ENCODE measurements at places on chromosomes 2 and 18. TPM values are rescaled to one million over a fixed set of nuclear protein-coding genes. Genes with fewer than 3 reads are reported as not detected.
A peak's percentile ranks its signal among the peaks of the same experiment; 100 is the strongest.

DNA sequence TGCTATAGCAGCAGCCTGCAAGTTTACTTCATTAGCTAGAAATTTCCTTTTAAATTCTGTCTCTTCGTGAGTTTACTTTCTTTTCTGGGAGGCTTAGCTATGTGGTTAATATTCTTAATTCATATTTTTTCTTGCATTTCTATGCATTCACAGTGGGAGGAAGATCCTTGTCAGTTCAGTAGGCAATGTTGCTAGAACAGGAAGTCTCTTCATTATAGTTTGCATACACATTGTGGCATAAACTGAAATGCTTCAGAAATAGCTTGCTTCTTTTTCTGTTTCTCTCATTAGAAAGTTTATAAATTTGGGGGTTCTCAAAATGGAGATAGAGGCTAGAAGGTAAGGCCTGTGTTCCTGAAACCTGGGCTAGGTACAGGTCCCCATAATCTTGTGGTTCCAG is 8.1 kb upstream of the ARHGAP15 start:
- DNase-seq: no peak

DNA sequence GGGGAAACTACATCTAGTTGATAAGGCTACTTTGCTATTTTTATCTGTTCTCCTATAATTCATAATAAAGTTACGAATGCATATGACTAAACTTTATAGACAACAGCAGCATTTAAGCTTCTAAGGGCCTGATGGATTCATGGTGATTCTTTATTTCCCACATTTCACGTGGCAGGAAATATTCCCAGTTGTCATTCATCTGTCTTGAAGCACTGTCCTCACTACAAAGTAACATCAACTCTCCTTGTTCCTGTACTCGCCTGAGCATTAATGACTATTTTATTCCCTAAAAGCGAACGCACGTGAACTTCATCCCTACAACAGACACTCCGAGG is 2.6 kb downstream of the SATB2 start:
- no peak for DNase-seq

GRCh38 chr2:109138449-109138848 is 9.4 kb downstream of the SH3RF3 start:
- no peak for DNase-seq

Gene RAD51AP2
- polyA plus RNA-seq: not detected

- DNase-seq: no peak
Observed at GRCh38 chr18:38330573-38330972, 765.0 kb upstream of the CELF4 start.

GRCh38 chr2:236536727-236537398 is 32.8 kb upstream of the ACKR3 start:
- DNase-seq: no peak

Gene CCDC121
- polyA plus RNA-seq: 0.87 TPM

- no peak for DNase-seq
Observed at GRCh38 chr18:25123438-25124232, 228.3 kb downstream of the ZNF521 start.

Gene PTPN2
- 30.5 TPM for polyA plus RNA-seq

GRCh38 chr2:111069722-111070121 is 51.0 kb upstream of the BCL2L11 start:
- DNase-seq: no peak

- DNase-seq: peak; percentile 58
Observed at GRCh38 chr2:69955029-69955428, 6.4 kb downstream of the ASPRV1 start.

DNA sequence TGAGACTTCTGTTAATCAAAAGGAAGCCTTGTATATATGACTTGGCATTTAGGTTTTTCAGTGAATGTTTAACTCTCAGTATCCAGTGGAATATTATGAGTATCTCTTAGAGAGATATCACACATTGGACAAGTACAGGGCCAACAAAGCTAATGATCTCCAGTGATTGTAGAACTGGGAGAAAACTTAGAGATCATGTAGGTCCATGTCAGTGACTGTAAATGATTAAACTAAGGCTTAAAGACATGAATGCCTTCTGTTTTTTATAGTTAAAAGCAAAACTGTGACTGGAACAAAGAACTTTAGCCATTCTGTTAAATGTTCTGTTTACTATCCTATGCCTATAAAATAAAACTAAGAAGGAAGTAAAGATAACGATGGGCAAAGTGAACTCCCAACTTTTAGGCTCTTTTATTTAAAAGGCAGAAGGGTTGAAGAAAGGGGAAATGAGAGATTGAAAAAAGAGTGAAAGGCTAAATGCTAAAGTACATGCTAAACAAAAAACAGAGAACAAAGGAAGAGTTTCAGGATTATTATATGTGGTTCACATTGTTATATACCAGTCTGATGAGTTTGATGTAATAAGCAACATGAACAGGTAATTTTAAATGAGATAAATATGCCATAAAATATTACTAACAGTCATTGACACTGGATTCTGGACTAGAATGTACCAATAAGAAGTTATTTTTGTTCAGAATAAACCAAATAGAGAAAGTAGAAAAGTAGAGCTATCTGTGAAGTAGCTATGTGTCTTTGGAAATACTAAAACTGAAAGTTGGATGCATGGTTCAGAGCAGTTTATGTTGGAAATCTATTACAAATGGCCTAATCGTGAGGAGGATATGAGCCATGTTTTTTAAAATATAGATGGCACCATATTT is 37.1 kb upstream of the TNFRSF11A start:
- DNase-seq: no peak

Gene FAM228A
- not detected for polyA plus RNA-seq

DNA sequence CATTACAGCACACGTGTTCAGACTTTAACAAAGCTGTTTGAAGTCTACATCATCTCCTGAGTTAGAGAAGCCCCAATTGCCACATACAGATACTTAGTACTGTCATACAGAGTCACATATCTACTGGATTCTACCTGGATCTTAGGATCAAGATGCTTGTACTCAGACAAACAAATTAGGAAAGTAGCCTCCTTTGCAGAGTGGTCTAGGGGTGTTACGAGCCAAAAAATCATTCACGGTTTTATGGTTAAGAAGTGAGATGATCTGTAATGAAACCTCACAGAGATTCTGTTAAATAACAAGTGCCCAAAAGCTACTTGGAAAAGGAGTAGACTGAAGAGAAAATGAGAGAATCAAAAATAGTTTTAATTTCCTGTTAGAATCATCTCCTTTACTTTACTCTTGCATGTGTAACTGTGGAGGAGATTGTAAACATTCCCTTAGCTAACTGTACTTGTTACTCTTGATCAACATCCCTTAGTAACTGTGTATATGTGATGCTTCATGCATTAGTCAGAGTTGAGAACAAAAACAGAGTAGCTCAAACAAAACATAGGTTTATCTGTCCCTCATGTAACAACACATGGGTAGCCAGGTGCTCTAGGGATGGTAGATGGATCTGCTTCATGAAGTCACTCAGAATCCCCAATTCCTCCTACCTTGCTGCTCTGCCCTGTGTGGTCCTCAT is 16.4 kb upstream of the IL1RL1 start:
- peak; percentile 75 for DNase-seq

GRCh38 chr2:242030226-242030575 is 160.7 kb downstream of the RTP5 start:
- DNase-seq: no peak

GRCh38 chr2:26805241-26805676 is 19.4 kb downstream of the CENPA start:
- DNase-seq: peak; percentile 94

DNA sequence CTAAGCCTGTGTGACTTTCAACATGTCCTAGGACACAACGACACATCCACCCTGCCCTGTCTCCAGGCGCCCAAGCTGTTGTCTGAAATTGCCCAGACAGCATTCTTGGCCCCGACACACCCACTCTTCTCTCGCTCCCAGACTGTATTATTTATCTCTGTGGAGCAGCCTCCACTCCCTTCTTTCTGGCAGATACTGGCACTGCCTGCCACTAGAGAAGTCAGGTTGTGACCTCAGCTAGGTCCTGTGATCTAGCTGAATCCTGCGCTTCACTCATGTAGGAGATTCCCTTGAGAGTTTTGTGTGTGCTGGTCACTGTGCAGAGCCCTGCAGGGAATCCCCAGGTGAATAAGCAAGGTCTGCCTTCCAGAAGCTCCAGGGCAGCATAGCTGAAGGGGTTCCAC is 77.1 kb upstream of the TNP1 start:
- DNase-seq: peak; percentile 48

- peak; percentile 44 for DNase-seq
Observed at GRCh38 chr18:10559553-10560451, 34.0 kb downstream of the NAPG start.

Gene COLEC12
- polyA plus RNA-seq: 19.4 TPM

Gene SULT1C4
- not detected for polyA plus RNA-seq

GRCh38 chr18:45690975-45691815 is 32.8 kb upstream of the SLC14A1 start:
- DNase-seq: peak; percentile 85

Gene ATP6V1B1
- polyA plus RNA-seq: 0.60 TPM

DNA sequence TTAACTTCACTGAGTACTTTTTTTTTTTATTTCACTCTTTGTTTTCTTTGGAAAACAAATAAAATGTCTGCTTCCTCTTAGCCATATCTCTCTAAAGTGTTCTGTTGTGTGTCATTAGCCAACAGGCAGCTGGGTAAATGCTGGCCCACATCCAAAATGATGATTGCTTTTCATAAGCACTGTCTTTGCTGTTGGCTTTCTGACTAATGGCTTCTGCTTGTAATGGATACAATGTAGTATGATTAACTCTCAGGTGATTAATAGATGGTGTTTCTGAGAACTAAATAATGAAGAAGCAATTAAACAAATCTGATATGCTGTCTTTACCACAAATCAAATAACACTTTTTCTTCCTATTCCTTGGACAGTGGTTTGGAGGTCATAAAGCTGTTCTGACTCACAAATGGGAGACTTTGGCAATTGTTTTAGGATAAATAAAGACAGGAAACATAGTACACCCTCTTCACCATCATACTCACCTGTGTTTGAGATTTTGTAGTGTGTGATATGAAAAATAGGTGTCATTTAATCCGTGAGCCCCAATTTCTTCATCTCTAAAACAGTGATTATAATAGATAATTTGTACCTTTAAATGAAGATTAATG is 888.4 kb downstream of the TSN start:
- DNase-seq: peak; percentile 80

DNA sequence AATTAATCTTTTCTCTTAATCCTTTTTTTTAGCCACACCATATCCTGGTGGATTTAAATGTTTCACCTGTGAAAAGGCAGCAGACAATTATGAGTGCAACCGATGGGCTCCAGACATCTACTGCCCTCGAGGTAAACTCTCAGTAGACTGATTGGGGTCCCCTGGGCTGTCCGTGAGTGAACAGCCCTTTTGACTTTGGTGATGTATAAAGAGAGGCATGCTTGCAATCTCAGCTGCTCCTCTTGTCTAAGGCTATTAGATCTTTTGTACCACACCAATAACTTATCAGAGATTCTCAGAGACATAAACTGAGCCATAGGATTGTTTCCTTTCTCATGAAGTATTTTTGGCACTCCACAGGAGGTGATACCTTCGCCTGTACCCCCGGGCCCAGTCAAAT is 118.6 kb downstream of the LYPD6 start:
- DNase-seq: no peak

Gene PELI1
- 2.7 TPM for polyA plus RNA-seq

- DNase-seq: peak; percentile 40
Observed at GRCh38 chr2:113200736-113201490, 27.1 kb downstream of the PSD4 start.

Gene ARID5A
- 19.5 TPM for polyA plus RNA-seq

Gene OTOS
- polyA plus RNA-seq: not detected

DNA sequence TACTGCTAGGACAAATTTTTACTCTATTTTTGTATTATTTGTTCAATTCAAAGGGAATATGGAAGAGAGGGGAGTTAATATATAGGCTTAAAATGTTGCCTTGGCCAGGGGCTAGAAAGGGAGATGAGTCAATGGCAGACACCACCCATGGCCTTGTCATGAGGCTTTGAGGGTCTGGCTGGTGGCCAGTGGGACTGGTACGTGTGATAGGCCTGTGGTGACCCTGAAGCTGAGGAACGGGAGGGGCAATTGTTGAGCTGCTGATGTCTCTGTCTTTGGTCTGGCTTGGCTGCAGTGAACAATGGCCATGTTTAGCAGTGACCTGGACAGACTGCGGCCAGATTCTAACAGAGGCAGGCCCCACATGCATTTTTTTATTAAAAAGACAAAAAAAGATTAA is 18.5 kb downstream of the GKN1 start:
- no peak for DNase-seq

Gene CD28
- 0.10 TPM for polyA plus RNA-seq

Gene TUBA4B
- not detected for polyA plus RNA-seq

- peak; percentile 45 for DNase-seq
Observed at GRCh38 chr2:96876269-96877041, 6.6 kb upstream of the SEMA4C start.

Gene MDH1B
- 0.70 TPM for polyA plus RNA-seq

All from GM23248 (cell line).